ENCODE measurements at places on chromosomes 4 and X.

DNA sequence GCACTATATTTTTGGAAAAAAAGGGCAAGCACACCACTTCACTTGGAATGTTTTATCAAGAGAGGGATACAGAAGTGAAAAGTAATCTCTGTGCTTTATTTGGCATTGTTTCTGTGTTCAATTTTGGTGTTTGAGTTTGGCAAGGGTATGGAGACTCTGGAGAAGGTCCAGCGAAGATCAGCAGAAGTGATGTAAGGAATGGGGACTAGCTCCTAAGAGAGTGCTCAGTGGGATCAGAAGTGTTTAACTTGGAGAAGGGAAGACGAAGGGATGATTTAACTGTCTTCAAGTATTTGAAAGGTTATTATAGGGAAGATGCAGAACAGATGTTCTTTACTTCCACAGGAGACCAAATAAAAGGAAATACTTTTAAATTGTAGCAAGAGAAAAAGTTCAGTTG lies 74.3 kb downstream of the CFAP299 start:
- no peak for DNase-seq

- no peak for DNase-seq
Observed at GRCh38 chrX:26203561-26203960, 11.3 kb downstream of the MAGEB6 start.

DNA sequence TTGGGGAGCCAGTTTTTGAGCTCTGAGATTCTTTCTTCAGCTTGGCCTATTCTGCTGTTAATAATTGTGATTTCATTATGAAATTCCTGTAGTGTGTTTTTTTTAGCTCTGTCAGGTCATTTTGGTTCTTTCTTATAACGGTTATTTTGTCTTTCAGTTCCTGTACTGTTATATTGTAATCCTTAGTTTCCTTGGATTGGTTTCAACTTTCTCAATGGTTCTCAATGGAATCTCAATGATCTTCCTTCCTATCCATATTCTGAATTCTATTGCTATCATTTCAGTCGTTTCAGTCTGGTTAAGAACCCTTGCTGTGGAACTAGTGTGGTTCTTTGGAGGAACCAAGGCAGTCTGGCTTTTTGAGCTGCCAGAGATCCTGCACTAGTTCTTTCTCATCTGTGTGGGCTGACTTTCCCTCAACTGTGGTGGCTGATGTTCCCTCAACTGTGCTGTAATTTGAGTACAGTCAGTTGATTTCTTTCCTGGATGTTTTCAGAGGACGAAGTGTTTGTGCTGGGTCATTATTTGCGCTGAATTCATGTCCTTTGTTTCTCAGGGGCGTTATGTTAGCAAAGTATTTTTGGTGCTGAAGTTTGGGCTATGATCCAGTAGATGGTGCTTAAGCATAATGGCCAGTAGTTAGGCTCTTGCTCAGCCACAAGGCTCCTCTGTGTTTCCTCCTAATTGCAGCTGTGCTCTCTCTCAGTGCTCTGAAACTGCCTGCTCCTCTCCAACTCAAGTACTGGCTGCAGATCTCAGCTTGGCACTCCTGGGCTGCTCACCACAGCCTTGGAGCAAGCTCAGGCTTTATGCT lies 27.5 kb downstream of the ENPEP start:
- peak; percentile 16 for DNase-seq

DNA sequence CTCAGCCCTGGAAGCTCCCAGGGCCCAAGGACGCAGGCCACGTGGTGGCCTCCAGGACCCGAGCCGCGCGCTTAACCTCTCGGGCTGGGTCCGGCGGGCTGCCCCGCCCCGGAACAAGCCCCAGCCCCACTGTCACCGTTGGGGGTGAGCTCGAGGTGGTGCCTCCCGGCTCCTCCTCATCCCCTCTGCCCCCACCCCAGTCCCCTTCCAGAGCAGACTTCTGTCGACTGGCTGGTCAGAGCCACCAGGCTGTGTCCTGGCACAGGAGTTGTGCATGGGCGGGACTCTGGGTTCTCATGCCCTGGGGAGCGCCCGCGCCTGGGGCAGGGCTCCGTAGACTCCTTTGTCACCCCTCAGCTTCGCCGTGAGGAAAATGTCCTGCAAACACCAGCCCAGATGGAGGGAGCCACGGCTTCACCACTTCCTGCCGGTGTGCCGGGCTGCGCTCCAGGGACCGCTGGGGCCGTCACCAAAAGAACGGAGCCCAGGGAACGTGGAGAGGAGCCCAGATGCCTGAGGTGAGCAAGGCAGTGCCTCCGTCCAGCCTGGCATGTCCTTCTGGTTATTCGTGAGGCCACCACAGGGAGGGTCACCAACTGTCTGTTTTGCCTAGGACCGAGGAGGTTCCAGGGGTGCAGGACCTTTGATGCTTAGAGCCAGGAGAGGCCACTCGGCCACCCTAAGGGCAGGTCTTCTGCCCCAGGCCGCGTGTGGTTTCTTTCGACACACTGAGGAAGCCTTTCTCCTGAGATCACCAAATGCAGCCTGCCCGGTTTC lies 7.1 kb upstream of the RGS12 start:
- peak; percentile 87 for DNase-seq

DNA sequence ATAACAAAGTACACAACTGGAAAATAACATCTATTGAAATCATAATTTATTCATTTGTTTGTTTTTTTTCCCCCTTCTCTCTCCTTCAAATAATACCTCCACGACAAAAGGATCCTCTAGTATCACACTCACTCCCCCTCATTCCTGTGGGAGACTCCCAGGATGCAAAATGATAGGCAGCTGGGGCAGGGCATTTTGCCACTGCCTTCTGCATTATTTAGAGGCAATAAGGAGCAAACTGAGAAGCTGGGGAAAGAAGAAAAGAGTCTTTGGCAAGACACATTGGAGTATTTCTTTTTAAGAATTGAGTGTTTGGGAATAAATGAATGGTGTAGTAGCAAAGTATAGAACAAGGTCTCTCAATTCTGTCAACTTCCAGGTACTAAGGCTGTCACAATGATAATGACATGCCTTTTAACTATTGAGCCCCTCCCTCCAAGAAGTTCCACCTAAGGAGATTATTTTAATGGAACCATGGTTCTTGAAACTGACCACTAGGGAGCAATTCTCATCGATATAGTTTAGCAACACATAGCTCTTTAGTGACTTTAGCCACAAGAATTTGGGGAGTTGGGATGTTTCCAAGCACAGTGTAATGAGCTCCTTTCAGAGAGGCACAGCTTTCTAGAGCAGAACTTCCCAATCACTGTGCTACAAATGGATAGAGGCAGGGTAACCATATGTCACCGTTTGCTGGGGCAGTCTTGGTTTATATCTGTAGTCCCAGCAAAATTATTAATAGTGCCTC lies 303.3 kb downstream of the FRMPD4 start:
- peak; percentile 54 for DNase-seq

GRCh38 chr4:140088323-140088967 lies 65.5 kb downstream of the MAML3 start:
- no peak for DNase-seq

- DNase-seq = no peak
Observed at GRCh38 chrX:129622757-129623301, 31.9 kb downstream of the APLN start.

GRCh38 chr4:40878548-40879055 lies 128.8 kb downstream of the NSUN7 start:
- no peak for DNase-seq

- DNase-seq = no peak
Observed at GRCh38 chr4:129526812-129527211, 430.9 kb downstream of the C4orf33 start.

- no peak for DNase-seq
Observed at GRCh38 chrX:110804446-110804845, 8.8 kb upstream of the CHRDL1 start.

GRCh38 chr4:41620594-41621256 lies 82.8 kb downstream of the LIMCH1 start:
- DNase-seq = no peak

- no peak for DNase-seq
Observed at GRCh38 chr4:86446996-86447395, 87.1 kb upstream of the MAPK10 start.

DNA sequence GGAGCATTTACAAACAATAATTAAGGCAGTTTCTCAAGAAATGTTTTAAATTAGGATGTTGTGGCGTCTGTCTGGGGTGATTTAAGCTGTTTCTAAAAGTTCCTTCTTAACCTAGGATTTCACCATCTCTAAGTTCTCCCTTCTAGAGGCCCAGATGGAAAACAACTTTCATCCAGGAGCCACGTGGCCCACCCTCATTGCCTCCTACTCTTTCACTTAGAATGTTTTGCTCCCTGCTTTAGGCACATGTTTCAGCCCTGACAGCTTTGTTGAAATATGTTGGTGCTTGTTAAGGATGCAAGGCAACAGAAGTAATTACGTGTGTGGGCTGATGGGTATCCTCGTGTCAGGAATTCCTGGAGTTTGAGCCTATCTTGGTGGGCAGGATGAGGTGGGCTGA lies 131.3 kb downstream of the GUCY2F start:
- DNase-seq = no peak

DNA sequence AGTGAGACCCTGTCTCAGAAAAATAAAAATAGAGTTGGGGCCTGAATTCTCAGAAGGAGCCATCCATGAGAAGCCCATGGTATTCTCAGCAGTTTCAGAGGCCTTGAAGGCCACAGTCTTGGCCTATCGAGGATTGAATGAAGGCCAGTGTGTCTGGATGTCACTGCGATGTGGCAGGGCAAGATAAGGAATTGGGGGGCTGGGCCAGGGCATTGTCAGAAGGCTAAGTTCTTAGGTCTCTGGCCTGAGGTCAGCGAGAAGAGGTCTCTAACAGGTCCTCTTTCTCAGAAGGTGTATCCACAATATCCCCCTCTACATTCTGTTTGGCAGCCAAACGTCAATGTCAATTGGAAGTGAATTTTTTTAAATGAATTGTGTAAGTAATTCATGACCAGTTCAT lies 5.7 kb downstream of the ZNF275 start:
- no peak for DNase-seq

GRCh38 chr4:23166919-23167318 lies 474.2 kb downstream of the GBA3 start:
- no peak for DNase-seq

DNA sequence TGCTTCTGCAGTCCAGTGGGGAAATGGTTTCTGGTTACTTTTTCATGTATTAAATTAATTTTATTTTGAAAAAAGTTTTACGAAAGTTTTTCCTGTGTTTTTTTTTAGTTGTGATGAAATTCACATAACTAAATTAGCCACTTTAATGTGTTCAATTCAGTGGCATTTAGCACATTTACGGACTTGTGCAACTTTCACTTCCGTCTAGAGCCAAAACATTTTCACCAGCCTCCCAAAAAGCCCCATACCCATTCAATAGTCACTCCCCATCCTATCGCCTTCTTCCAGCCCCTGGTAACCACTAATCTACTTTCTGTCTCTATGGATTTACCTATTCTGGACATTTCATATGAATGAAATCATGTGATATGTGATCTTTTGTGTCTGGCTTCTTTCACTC lies 22.8 kb upstream of the TBL1X start:
- DNase-seq = no peak

- DNase-seq = no peak
Observed at GRCh38 chr4:152997288-152997687, 61.2 kb downstream of the FHDC1 start.

- peak; percentile 2 for DNase-seq
Observed at GRCh38 chr4:1244978-1245471, 3.9 kb downstream of the CTBP1 start.

GRCh38 chr4:107801766-107802211 lies 22.9 kb upstream of the SGMS2 start:
- peak; percentile 14 for DNase-seq

GRCh38 chr4:166823126-166823525 lies 411.2 kb downstream of the SPOCK3 start:
- no peak for DNase-seq

DNA sequence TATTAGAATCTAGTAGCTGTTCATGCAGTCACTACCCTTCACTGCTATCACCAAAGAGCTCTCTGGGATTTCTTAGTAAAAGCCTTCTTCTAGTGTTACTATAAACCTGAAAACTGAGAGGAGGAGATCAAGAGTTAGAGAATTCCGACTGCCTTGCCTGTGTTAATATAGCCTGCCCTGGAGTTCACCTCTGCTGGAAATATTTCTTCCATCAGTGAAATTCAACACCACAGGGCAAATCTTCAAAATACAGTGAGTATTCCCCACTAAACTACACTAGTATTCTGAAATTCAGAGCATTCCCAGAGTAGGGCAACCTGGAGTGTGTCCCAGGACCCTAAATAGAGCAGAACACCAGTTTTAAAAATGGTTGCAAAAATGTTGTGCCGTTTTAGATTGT lies 301.1 kb downstream of the ARHGAP24 start:
- no peak for DNase-seq

DNA sequence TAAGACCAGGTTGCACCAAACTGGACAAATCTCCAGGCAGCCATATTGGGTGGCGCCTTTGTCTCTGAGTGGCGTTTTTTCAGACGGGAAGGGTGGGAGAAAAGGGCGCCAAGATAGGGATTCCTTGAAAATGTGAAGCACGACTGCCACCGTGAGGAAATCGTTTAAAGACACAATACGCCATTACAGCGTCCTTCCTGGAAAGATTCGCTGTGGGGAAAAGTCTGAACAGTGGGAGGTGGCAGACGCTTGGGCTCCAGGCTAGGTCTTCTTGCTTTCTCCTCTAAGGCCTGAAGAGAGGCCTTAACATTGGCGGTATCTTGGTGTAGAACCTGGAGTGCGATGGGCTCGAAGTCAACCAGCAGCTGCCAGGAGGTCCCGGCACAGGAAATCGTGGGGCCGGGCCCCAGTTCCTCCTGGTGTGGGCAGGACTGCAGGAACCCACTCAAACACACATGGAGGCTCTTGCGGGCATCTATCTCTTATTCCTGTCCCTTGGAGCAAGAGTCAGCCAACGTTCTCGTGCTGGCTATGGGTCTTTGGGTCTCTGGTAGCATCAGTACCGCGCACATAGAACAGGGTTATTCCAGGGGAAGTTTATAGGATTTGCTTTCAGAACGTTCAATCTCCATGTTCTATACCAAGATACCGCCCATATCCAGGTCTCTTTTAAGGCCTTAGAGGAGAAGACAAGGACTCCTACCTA lies 208.8 kb downstream of the OR13H1 start:
- no peak for DNase-seq

Data from AG20443 (cell line).